ENCODE measurements at places on chromosomes 13 and 19.

GRCh38 chr19:37899453-37899852 lies 6.9 kb downstream of the WDR87 start:
- DNase-seq = no peak

GRCh38 chr19:33795370-33796163 lies 1.1 kb upstream of the KCTD15 start:
- DNase-seq = peak; percentile 12

GRCh38 chr19:6906559-6907060 lies 19.2 kb downstream of the ADGRE1 start:
- DNase-seq = no peak

GRCh38 chr19:28289295-28290063 lies 923.5 kb downstream of the UQCRFS1 start:
- no peak for DNase-seq

- no peak for DNase-seq
Observed at GRCh38 chr19:55305491-55305890, 19.6 kb downstream of the TMEM150B start.

- DNase-seq = peak; percentile 12
Observed at GRCh38 chr19:9847087-9847671, 12.1 kb downstream of the PIN1 start.

DNA sequence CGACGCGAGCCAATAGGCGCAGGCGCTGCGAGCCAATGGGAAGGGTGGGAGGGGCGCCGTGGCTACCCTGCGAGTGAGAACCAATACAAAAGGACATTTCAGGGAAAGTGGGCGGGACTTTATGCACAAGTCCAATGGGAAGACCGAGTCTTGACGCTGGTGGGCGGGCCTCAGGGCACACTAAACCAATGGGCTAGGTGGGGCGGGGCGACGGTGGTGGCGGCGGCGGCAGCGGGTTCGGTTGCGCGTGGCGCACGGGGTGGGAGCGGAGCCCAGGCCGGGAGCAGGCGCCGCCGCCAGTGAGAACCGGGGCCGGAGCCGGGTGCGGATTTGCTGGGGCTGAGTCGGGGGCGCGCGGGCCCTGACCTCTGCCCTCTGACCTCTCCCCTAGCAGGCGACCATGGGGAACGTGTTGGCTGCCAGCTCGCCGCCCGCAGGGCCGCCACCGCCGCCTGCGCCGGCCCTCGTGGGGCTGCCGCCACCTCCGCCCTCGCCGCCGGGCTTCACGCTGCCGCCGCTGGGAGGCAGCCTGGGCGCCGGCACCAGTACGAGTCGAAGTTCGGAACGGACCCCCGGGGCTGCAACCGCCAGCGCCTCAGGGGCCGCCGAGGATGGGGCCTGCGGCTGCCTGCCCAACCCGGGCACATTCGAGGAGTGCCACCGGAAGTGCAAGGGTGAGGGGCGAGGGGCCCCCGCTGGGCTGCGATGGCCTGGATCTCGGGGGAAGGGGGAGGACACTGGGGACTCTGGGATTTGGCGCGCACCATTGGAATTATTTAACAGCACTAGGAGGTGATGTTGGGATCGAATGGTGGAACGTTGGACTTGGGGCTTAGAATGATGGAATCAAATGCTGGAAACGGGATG lies at the start of gene TOMM40:
TSS of gene TOMM40 (plus strand) at position 239 of the 867 bp plus-strand sequence. CDS start at position 401, 162 bp downstream.
- DNase-seq = no peak

DNA sequence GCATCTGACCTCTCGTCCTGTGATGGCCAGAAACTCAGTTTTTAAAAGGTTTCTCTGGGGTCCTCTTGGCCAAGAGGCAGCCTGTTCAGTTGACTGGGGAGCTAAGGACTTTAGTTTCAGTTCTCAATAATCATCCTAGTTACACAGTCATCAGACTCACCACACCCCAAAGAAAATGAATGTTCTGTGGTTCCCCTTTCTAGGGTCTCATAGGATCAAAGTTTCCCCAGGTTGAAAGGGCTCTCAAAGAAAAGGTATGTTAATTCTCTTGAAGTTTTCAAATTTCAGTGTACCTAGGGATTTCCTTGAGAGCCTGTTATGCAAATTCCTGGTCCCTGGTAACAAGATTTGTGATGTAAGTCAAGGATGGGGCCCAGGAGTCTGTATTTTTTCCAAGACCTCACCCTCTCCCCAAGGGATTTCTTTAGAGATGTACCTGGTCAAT lies 94.9 kb downstream of the FAM216B start:
- no peak for DNase-seq

DNA sequence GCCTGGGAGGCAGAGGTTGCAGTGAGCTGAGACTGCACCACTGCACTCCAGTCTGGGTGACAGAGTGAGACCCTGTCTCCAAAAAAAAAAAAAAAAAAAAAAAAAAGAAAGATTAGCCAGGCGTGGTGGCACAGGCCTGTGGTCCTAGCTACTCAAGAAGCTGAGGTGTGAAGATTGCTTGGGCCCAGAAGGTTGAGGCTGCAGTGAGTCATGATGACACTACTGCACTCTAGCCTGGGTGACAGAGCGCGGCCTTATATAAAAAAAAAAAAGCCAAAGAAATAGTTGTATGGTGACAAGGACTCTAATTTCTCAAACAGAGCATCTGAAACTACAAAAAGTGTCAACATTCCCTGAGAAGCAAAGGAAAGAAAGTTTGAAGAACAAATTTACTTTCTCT lies 3.4 kb downstream of the PBX4 start:
- no peak for DNase-seq

DNA sequence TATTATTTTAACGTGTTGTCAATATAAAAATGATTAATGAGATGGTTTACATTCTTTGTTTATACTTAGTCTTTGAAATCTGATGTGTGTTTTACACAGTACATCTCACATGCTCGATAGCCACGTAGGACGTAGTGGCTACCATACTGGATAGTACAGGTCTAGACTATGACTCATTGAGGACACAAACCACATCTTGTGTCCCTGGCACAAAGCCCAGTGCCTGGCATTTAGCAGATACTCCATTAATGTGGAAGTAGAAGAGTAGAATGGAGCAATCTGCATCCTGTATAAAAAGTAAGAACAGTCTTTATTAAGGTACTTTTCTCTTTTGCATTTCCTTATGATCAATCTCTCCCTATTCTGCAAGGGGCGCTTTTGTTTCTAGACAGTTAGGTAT lies 49.0 kb upstream of the FRY start:
- DNase-seq = no peak

DNA sequence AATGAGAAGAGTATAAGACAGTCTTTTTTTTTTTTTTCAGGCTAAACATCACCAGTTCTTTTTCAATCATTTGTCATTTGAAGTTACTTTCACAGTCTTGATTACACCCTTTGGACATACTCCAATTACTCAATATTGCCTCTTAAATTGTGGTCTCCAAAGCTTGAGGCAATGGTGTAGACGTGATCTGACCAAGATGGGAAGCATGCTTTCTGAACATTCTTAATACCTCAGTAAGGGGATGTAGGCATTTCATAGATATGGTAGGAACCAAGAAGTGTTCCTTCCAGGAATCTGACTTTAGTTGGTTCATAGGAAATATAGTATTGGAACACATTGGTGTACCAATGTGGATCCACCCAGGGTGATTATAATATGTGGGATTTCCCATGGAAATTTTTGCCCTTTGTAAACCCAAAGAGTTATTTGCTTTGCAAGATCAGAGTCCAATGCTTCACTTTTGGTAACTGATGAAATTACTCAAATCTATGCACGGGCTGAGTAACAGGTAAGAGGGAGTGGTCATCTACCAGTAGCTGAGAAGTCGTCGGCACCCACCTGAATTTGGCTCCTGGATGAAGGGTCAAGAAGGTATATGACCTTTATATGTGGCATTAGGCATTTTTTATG lies 62.2 kb downstream of the ERCC5 start:
- no peak for DNase-seq

DNA sequence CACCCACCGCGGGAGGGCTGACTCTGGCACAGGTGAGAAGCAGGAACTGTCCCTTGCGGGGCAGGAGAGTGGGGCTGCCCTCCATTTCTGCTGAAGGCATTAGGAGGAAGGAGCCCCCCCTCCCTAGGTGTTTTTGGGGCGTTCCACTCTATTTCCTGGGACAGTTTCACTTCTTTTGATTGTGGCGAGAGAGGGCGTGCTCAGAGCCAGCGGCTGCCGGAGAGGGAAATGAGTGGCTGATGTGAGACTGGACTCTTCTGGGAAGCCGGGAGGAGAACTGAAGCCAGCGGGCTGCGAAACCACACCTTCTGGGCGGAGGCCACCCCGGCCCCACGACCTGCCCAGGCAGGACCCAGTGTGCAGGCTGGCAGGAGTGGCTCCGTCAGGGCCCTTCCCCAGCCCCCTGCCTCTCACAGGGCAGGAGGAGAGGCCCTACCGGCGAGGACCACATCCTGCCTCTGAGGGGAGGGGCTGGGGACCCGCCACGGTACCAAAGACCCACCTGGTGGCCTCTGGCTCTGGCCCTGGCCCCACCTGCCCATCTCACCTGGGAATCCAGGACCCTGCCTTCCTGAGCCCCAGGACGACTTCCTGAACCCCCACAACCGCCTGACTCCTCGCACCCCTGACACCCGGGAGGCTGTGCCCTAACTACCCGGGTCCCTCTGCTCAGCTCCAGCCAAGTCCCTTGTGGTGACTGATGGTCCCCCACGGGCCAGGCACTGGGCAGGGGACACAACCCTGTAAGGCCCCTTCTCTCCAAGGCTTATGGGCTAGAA lies 25.9 kb downstream of the MPND start:
- peak; percentile 47 for DNase-seq

DNA sequence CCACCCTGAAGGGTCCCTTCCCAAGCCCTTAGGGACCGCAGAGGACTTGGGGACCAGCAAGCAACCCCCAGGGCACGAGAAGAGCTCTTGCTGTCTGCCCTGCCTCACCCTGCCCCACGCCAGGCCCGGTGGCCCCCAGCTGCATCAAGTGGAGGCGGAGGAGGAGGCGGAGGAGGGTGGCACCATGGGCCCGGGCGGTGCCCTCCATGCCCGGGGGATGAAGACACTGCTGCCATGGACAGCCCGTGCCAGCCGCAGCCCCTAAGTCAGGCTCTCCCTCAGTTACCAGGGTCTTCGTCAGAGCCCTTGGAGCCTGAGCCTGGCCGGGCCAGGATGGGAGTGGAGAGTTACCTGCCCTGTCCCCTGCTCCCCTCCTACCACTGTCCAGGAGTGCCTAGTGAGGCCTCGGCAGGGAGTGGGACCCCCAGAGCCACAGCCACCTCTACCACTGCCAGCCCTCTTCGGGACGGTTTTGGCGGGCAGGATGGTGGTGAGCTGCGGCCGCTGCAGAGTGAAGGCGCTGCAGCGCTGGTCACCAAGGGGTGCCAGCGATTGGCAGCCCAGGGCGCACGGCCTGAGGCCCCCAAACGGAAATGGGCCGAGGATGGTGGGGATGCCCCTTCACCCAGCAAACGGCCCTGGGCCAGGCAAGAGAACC lies 1.5 kb downstream of the EGLN2 start:
- DNase-seq = no peak

DNA sequence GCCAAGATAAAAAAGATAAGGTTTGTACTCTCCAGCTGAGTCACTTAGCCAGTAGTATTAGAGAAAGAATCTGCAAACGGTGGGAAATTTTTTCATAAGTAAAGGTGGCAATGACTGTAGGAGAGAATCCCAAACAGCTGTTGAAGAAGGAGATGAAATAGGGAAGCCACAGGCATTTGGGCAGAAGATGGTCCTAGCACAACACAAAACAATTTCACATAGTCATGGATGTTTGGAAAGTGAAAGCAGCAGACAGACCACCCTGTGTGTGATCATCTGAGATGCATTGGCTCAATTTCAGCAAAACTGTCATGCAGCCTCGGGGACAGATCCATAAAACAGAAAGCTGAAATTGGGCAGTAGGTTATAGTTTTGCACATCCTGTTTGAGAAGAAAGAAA lies 2832.4 kb downstream of the PCDH9 start:
- DNase-seq = no peak

DNA sequence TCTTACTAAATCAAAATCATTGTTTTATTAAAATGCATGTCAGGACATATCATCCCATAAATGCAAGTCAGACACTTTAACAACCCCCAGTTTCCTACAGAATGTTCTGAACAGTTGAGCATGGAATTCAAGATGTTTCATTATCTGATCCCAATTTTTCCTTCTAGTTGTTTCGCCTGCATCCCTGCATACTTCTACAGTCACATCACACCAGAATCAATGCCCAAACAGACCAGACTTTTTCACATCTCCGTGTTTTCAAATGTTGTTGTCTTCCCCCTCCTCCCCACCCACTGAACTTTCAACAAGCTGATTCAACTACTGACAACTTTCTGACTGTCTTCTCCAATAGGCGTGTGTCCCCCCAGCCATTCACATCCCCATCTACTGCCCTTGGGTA lies 48.6 kb downstream of the LHFPL6 start:
- DNase-seq = no peak

GRCh38 chr13:113518076-113518803 lies 27.7 kb upstream of the DCUN1D2 start:
- no peak for DNase-seq

DNA sequence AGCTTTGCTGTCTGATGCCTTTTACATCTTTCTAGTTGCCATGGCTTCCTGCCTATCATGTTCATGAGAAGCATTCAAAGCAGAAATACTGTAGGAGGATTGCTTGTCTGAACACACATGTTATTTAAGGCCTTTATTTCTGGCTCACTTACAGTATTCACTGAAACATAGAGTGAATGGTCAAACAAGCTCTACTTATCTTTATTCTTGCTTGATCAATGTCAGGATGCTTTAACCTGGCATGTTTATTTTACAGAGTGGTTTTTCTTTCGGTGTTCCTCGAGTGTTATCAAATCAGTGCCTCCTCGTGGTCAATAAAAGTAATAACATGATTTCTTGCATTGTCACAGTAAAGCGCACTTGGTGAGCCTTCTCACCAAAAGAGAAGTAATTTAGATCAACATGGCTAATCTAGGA lies 73.5 kb upstream of the PCDH17 start:
- DNase-seq = no peak

DNA sequence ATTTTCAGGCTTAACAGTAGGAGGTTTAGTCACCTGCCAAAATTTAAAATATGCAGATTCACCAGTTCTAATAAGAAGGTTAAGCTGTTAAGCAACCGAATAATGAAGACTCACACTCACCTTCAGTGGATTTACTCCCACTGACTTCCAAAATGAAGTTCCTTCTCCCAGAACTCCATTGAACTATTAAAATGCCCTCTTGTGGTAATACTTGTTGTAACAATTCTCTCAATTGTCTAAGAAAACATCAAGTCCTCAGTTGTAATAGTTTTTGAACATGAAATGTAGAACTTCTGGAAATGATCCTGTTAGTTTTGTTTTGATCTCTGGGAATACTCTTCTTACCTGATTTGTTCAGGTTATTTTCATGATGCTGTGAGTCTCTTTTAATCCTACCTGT lies 522.0 kb upstream of the ATXN8OS start:
- DNase-seq = no peak

All from activated naive CD4-positive, alpha-beta T cell (primary cell).